T-helper 1 cell (primary cell): ENCODE measurements at places on chromosomes 5 and 9.

- no peak for DNase-seq
These were observed 440.0 kb downstream of the ENC1 start for GRCh38 chr5:74200560-74200959.

DNA sequence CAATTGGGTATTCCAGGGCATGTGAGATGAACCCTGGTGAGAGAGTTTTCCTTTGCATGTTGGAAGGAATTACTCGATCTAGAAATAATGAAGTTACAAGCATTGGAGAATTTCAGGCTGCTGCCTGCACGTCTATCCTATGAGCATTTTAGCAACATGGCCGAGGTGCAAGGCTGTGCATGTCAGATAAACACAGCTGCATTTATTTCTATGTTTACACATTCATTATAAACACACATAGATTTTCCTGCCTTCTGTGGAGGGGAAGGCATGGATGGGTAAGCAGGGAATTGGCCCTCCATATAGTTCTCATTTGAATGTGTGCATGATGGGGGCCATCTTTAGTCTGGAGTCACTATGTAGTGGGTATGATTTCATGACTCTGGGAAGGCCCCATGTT lies 42.3 kb downstream of the AOPEP start:
- DNase-seq = no peak

DNA sequence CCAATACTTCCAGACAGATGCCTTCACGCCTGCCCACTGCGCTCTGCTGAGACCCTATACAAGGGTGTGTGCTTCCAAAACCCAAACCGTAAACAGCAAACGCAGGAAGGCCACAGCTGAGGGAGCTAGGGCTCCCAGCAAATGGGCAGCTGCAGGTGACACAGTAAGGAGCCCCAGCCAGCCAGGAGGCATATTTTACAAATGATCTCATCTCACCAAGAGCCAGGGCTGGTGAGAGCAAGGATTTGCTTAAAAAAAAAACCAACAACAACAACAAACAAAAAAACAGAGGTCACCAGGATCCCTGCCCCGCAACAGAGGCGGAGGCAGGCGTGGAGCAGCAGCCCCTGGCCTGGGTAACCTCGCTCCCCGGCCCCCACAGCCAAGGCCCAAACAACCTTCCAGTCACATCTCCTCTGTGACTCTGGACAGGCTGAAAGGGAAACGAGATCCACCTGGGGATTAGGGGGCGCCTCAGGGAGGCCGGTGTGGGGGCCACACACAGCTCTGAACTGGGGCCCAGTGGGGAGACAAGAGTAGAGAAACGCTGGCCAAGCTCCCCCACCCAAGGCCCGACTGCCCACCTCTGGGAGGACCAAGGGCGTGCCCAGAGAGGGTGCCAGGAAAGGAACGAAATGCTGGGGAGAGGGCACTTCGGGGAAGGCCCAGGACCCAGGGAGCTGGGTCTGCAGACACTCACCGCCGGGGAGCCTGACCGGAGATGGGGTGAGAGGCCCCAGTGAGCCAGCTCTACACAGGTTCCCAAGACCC lies 3.3 kb downstream of the NACC2 start:
- no peak for DNase-seq

DNA sequence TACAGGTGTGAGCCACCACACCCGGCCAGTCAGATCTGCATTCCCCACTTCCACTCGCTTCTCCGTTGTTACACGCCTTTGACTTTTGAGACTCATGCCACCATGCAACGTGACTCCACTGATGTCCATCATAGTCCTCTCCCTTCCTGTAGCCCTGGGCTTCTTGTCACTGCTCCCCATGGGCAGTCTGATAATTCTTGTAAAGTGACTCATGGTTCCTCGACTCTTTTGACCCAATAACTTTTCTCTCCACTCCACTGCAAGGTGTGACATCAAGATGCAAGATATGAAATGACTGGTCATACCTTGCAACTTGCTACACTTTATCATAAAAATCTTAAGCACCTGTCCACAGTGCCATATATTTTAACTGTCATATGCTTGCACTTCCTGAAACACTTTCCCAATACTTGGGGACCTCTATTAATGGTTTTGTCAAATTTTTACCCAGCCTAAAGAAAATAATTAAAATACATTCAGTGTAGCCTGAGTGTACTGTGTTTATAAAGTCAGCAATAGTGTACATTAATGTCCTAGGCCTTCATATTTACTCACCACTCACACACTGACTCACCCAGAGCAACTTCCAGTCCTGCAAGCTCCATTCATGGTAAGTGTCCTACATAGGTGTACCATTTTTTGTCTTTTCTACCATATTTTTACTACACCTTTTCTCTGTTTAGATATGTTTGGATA lies 18.6 kb upstream of the ANKRD18A start:
- DNase-seq = no peak

DNA sequence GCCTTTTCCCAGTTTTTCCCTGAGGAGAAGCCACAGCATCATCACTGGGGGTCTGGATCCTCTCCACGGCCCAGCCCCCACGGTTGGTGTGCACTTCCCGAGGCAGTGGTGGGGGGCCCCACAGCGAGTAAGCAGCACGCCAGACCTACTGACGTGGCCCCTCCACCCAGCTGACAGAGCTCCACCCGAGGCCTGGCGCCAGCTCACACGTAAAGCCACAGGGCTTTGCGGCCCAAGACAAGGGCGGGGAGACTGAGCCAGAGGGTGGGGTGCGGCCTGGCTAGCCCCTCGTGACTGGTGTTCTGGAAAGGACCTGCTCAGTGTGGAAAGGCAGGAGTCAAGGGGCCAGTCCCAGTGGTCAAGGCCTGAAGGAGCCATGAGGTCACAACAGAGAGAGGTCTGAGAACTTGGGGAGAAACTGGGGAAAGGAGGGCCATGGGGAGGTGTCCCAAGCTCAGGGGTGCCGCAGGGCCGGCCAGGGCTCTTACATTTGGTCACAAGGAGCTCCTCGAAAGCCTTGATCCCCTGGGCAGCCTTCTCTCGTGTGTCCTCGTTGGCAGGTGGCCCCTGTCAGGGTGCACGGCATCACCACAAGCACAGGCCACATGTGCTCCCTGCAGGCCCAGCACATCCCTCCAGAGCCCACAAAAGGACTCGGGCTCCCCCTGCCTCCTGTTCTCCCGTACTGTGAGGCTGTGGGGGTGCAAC lies 5.5 kb downstream of the SNAPC4 start:
- no peak for DNase-seq

DNA sequence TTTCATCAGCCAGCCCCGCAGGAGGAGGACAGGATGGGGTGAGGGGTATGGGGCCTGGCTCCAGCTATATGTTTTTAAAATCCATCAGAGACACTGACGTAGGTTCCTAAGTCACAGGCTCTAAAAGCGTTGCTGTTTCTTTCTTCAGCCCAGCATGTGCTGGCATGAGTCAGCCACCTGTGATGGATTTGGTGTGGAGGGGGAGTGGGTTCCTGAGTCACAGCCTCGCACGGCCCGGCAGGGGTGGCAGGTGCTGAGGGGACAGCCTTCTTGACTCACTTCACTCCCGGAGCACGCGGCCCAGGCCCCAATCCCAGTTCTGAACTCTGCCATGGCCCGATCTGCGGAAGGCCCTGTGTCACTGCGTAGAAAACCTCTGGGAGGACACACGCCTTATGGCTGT lies 38.8 kb upstream of the RPL26L1 start:
- no peak for DNase-seq
